ENCODE measurements at places on chromosomes 1 and 21.

DNA sequence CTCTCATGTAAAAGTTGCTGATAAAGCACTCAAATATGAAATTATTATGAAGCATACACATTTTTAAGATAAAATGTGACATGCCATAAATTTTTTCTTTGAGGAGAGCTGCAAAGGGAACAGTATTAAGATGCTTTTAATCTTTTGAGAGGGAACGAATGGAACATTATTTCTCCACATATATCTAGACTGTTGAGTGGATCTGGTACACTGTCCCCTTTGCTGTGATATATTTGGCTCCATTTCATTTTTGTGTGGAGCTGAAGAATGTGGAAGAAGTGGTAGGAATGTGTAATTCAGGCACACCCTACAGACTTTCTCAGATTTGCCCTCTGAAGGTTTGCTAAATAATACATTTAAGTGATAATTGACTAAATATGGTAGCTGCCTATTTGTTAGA lies 31.7 kb downstream of the PGM1 start:
- no peak for DNase-seq

DNA sequence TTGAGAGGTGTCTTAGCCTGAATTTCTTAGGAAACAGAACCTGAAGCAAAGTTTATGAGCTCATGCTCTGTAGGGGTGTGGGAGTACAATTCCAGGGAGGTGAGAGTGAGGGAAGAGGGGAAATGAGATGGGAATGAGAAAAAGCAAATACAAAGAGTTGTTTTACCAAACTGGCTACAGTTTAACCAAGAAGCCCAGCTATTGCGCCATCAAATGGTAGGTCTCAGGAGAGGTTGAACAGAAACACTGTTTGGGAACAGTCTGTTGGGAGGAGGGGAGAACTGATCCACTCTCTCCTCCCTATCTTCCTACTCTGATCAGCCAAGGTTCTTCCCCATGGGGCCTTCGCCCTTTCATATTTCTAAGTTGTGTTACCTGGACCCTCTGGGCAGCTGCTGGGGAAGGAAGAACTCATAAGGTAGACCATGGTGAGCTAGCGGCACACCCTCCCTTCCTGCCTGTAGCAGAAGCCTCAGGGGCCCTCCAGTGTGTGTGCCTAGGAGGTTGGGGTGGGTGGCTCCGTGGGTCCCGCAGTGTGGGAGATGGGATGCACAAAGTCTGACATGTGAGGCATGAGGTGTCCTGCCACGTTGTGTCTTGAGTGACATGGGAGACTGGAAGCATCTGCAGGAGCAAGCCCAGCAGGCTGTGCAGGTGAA lies 120.5 kb downstream of the UCK2 start:
- no peak for DNase-seq

DNA sequence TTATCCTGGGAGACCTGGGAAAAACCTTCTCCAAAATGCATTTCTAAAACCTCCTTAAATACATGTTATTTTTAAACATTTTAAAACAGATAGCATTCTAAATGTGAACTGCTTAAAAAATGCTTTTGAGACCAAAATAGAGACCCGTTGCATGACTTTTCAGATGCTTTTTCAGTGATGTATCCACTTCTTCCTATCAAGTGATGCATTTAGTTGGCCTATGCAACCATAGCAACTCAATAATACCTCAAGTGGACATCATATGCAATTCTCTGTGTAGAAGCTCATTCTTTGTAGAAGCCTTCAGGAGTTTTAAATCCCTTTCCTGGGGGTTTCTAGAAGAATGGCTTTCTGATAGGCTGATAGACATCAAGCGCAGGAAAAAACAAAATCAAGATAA lies 94.5 kb upstream of the RAVER2 start:
- no peak for DNase-seq

DNA sequence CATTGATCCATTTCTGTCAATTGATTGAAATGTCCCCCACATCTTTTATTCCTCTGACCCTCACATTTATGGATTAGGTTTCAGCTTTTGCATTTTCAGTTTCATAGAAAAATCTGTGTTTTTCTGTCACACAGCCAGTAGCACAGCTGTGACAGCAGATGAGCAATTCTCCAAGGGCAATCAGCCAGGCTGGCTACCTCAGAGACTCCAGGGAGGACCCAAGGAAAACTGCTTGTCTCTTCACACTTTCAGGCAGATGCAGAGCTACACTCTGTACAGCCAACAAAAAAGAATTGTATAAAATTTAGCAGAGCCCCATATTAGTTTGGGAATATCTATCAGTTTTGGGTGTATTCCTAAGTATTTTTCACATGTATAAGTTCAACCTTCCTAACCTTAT lies 257.2 kb downstream of the LRRC7 start:
- DNase-seq: no peak

GRCh38 chr1:8026976-8027747 lies 1.1 kb upstream of the ERRFI1 start:
- DNase-seq: no peak
